ENCODE measurements at places on chromosomes 7 and 10.

DNA sequence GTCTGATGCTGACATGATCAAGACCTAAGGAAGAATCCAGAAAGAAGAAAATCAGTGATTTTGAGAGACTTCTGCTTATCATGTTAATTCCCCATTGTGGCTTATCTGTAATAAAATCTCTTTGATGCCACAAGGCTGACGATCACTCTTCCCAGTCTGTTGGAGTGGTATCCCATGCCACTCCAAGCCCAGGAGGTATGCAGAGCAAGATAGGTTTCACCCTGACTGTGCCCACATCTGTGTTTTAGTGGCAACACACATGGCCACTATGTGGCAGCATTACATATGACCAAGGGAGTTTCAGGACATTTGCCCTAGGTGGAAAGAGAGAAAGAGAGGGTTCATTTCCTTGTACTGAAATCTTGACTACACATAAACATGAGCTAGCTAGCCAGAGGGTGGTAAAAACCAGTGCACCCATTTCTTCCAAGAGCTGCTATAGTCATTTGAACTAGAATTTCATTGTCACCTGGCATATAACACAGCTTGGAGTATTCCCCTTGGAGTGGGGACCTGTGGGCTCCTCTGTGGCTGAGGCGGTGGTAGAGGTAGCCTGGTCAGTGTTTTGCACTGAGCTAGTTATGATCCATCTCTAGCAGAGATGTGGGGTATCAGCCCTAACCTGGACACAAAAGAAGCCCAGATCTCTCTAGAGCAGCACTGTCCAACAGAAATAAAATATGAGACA, 20.8 kb downstream of the LAMB4 start:
- no peak for DNase-seq

DNA sequence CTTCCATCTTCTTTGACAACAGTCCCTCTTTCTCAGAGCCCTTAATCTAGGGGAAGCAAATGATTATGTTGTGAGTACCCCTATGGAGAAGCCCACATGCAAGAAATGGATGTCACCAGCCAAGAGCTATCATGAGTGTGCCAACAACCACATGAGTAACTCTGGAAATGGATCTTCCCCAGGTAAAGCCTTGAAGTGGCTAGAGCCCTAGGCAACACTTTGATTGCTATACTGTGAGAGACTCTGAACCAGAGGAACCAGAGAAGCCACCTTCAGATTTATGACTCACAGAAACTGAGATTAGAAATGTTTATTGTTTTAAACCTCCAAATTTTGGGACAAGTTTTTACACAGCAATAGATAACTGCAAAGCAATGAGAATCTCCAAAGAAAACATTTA, 60.9 kb upstream of the COL1A2 start:
- DNase-seq: no peak

GRCh38 chr7:19442016-19442785, 266.6 kb downstream of the POLR1F start:
- peak; percentile 16 for DNase-seq

DNA sequence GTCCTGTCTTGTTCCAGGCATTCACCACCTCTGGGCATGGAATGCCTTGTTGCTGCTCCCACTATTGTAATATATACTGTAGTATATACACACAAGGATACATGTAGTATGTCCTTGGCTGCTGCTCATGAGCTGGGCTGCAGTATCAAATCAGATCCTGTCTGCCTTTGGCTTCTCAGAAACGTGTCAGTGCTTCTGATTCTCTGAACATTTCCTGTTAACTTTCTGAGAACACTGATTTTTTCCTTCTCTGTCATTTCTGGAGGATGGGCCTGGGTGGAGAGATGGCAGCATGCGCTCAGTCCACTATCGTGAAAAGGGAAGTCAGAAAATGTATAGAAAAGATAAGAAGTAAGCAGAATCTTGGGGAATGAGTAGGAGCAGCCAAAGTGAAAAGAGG, 12.2 kb downstream of the SFTPA2 start:
- no peak for DNase-seq

GRCh38 chr7:32018845-32019578, 51.2 kb downstream of the PDE1C start:
- DNase-seq: no peak

DNA sequence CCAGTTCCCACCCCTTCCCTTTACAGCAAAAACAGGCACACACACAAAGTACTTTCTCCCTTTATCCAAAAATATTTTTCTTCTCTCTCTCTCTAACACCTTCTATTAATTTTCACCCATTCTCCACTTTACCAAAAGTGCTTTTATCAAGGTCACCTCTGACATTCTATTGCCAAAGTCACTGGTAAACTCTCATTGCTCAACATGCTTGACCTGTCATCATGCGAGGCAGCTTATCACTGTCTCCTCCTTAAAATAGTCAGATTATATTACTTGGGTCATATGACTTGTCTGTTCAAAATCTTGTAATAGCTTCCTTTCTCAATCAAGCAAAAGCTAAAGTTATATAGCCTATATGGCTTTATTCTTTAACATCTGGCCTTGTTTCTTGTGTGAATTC, 28.6 kb downstream of the MACC1 start:
- no peak for DNase-seq

DNA sequence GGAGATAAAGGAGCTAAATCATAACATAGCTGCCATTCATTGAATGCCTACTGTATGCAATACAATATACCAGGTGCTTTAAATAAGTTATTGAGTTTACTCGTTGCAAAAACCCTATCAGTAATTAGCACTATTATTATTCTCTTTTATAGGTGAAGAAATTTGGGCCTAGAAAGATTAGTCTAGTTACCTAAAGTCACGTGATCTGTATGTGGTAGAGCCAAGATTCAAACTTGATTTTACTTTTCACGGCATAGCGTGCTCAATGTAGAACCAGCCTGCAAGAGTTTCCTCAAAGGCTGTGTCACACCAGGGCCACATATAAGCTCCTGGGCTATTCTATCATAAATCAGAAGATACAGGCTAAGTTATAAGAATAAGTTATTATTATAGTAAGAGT, 439.9 kb downstream of the GFRA1 start:
- DNase-seq: no peak

- DNase-seq: no peak
Measured at GRCh38 chr10:78575400-78575799, 493.4 kb upstream of the ZMIZ1 start.

DNA sequence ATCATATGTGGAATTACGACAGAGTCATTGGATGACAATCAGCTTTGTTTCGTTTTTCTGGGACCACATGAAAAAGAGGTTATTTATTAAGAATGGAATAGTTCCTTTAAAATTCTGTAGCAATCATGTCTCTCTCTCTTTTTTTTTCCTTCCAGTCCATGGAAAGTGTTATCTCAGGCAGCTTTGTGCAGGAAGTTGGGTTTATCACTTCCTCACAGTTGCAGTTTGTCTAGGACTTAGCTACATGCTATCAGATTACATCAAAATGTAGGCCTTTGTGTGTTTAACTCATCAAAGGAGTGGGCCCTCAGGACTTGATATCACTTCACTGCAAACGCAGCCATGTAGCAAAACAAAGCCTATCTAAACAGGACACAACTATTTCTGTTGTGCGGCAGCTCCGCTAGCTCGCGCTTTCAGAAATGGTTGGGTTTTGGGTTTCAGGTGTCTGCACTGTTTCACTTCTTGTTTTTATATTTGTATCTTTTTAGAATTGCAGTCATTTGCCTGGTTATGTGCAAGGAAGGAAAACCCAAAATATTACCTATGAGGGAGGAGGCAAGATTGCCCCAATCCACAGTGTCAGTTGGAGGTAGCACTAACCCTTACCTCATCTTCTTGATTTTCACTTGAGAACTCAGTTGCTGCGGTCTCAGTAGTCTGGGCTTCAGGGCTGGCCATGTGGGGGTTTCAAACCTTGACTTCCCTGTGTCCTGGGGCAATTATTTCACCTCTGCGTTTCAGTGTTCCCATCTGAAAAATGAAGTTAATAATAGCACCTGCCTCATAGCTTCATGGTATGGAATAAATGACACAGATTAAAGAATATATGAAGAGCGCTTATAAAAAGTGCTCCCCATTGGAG, 66.7 kb downstream of the HHEX start:
- no peak for DNase-seq

- DNase-seq: no peak
Measured at GRCh38 chr7:74606909-74607510, 50.5 kb upstream of the GTF2I start.

- DNase-seq: no peak
Measured at GRCh38 chr7:47069385-47070076, 512.4 kb downstream of the TNS3 start.

DNA sequence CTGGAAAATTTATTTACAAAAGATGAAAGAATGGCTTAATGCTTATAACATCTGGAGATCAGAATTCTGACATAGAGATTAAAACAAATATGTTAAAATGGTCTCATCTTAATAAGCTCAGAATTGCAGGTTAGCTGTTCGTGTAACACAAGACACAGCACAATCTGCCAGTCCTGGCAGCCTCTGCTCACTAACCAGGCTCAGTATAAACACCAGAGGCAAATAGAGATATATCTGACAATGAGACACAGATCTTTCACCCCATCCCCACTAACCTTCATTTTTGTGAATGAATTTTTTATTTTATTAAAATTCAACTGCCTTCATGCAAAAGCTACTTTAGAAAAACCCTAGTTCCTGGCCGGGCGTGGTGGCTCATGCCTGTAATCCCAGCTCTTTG, 51.8 kb downstream of the RELN start:
- DNase-seq: no peak

DNA sequence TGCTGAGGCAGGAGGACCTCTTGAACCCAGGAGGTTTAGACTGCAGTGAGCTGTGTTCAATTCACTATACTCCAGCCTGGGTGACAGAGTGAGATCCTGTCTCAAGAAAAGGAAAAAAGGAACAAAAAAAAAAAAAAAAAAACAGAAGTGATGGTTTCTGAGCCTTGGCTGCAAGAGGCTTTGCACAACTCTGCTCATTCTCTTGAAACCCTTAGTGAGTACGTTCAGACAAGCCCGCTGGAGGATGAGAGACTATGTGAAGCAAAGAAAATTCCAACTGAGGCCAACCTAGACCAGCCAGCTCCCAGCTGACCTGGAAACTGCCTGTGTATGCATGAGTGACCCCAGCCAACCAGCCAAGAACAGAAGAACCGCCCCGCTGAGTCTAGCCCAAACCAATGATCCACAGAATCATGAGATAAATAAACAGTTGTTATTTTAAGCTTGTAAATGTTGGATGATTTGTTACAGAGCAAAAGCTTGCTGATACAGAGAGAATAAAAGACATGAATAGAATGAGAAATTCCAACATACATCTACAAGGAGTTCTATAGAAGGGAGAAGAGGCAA, 50.6 kb upstream of the FZD9 start:
- DNase-seq: no peak

DNA sequence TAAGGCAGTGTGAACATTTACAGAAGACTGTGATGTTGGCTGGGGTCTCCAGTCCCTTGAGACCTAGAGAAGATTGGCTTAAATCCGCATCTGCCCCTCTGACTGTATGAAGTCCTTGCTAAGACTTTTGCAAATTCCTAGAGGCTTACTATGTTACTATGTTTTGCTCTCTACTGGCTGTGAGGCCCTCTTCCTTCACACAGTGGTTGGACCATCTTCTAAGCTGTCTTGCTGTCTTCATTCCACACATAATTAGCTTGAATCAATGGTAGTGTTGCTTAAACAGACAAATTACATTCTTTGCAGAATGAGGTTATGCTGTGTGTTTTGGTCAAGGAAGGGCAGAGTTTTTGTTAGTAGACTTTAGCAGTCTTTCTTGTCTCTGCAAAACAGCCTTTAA, 658.0 kb downstream of the TYW1 start:
- DNase-seq: no peak

Data from GM04503 (cell line).